GM23338 (cell line): ENCODE measurements at places on chromosomes 2 and 18.

DNA sequence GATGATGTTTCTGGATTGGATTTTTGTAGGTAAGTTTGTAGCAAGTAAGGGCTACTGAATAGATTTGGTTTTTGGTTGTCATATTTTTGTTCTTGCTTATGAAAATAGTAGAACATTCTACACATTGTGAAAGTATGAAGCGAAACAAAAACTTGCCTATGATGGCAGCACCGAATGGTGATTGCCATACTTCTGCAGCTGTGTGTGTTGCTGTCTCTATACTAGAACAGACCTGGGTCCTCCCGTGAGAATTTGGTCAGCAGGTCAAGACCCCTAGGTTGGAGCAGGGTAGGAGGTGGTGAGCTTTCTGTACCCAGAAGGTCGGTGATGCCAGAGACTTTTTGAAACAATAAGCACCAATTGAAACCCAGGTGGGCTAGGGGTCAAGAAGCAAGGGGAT is 322.6 kb downstream of the PRKCE start:
- no peak for DNase-seq

GRCh38 chr2:157355618-157356017 is 30.0 kb upstream of the ERMN start:
- peak; percentile 28 for DNase-seq

GRCh38 chr2:119155633-119156032 is 2.9 kb downstream of the C1QL2 start:
- peak; percentile 96 for DNase-seq

DNA sequence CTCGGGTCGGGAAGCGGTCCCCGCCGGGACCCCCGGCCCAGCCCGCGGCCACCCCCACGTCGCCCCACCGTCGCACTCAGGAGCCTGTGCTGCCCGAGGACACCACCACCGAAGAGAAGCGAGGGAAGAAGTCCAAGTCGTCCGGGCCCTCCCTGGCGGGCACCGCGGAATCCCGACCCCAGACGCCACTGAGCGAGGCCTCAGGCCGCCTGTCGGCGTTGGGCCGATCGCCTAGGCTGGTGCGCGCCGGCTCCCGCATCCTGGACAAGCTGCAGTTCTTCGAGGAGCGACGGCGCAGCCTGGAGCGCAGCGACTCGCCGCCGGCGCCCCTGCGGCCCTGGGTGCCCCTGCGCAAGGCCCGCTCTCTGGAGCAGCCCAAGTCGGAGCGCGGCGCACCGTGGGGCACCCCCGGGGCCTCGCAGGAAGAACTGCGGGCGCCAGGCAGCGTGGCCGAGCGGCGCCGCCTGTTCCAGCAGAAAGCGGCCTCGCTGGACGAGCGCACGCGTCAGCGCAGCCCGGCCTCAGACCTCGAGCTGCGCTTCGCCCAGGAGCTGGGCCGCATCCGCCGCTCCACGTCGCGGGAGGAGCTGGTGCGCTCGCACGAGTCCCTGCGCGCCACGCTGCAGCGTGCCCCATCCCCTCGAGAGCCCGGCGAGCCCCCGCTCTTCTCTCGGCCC is 13.6 kb downstream of the SPEG start:
- DNase-seq = peak; percentile 80

DNA sequence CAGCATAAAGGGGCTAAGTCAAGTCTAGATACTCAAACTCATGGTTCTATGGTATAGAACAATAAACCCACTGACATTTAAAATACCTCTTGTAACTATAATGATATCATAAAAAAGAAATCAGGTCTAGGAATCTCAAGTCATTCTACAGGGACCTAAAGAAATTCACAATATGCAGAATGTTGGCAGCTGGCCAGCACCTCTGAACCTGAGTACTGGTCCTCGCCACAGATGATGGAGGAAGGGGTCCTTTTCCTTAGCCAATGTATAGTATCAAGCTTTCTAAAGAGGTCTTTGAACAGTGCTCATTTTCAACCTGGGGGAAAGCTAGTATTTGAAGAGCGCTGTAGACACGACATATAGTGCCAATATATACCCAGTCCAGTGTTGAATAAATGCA is 108.4 kb upstream of the ITGB6 start:
- no peak for DNase-seq

DNA sequence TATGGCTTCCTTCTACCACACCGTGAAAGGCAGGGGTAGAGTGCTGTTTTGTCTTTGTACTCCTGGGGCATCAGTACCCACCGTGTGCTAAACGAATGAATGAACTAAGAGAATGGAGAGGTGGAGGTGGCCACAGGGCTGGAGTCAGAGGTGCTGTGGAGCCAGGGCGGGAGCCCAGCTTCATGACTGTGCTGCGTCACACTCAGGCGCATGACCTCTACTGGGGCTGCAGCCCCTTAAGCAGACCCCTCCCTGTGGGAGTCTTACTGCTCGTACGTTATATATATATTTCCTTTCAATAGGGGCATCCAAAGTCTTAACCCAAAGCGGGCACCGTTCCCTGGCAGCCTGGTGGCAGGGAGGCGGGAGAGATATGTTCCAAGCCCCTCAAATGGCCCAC is 18.0 kb upstream of the LBH start:
- no peak for DNase-seq

DNA sequence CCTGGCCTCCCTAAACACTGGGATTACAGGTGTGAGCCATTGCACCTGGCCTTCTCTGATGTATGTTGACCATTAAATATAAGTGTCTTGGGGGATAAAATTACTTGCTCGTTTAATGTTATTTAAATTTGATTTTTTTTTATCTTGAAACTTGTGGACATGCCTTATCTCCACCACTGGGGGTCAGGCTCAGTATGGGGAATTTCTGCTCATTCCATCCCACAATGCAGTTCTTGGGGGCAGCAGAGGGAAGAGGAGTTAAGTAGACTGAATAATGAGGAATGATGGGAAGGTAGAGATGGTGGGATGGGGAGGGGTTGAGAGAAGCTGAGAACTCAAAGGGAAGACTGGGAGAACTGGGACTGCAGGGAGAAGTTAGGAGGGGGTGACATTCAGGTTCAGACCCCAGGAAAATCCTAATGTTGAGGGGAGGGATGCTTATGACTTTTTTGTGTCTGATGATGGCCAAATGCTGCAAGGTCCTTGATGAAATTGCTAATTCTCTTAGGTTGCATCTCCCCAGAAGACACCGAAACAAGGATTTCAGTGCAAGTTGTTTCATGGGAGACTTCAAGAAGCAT is 174.2 kb downstream of the MIB1 start:
- peak; percentile 85 for DNase-seq

- DNase-seq = no peak
Measured at GRCh38 chr2:120161190-120161589, 62.0 kb downstream of the TMEM185B start.

DNA sequence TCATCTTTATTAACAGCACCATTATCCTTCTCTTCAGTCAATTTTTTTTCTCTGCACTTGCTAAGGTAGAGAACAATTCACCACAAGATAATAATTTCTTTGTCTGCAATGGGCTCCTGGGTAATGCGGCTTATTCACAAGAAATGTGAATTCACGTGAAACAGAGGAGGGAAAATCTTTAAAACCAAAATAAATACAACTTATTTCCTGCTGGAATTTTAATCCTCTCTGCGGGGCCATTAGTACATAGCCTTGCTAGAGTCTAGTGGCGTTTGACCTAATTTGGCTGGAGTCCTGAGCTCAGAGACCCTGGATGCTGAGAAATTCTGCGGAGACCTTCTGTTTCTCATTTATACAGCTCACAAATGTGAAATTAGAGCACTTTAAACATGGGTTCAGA is 319.3 kb upstream of the MMADHC start:
- peak; percentile 5 for DNase-seq

DNA sequence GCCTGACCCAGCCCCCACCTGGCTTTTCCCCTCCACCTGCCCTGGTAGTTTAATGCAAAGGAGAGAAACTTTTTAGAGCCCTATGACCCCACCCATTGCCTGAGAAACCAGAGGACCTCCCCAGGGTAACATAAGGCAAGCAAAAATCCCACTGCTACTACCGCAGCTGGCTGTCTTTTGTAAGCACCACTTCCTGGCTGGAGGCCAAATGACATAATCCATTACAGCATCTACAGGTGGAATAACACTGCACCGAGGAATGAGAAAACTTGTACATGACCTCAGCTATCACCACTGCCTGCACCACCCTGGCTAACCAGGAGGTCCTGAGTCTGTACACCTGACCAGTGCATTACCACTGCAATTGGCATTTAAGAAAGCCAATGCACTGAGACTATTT is 149.6 kb upstream of the GALNT5 start:
- DNase-seq = no peak

GRCh38 chr18:39421276-39421675 is 1855.7 kb upstream of the CELF4 start:
- no peak for DNase-seq

- DNase-seq = no peak
Measured at GRCh38 chr18:61852496-61852895, 40.3 kb downstream of the RNF152 start.

DNA sequence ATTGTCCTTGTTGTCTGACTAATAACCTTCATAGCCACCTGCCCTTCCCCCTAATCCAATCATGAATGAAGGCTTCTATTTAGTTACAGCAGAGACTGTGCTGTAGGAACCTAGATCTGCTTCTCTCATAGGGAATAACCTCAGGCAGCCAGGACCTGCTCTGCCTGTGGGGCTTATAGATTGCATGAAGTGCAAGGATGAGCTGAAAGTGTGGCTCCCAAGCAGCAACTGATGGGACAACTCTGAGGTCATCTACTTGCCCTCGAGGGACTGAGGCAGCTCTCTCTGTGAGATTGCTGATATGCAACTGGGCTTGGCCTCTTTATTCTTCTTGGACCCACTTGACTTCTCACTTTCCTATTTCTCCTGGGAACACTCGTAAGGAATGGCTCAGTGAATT is 23.8 kb upstream of the SLC38A11 start:
- no peak for DNase-seq

DNA sequence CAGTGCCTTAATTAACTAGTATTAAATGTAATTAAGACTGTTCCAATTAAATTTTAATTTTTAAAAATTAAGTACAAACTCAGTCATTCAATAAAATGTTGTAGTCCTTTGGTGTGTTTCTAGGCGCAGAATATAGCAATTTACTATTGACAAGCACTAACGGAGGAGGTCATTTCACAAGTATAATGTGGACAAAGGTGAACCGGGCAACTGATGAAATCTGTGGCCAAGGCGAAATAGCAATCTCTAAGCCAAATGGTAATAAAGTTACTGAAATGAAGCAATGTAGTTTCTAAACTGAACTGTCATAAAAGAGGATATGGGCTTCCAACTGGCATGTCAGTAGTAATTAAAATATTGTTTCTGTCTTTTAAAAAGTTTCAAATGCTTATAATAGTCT is 27.5 kb downstream of the FIGN start:
- no peak for DNase-seq

- no peak for DNase-seq
Measured at GRCh38 chr2:204776781-204777559, 231.7 kb downstream of the PARD3B start.

GRCh38 chr2:105874466-105874865 is 129.8 kb downstream of the NCK2 start:
- no peak for DNase-seq

DNA sequence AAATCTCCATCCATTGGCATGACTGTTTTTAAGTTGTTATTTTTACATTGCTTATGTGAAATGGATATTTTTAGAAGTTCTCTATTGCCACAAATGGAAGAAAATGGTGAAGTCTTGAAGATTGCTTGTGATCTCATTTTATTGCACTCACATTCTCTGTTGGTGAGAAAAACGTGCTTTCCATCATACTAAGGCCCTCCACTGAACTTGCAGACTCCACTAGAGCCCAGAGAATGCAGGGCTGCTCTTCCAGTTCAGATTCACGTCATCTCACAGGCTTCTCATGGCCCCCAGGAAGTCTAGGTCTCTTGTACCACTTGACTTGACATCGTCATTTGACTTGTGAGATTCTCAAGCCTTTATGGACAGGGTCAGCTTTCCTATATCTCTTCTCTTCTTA is 254.8 kb upstream of the COPS8 start:
- DNase-seq = no peak

DNA sequence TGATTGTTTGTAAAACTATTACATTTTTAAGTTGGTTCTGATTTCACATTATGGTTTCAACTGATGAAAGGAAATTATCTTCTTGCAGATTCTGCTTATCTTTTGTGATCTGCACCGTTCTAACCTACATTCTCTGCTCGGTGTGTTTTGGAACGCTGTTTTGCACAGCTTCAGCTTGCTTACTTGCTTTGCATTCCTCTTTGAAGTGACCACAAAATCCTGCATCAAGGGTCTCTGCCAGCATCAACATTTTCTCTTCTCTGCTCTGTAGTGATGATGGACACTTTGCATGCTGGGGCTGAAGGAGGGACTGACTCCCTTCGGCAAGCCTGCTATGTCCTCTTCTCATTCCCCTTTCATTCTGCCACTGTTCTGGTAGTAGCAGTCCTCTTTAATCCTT is 485.2 kb downstream of the FBXO15 start:
- DNase-seq = no peak

- no peak for DNase-seq
Measured at GRCh38 chr2:28300485-28301341, 91.9 kb upstream of the FOSL2 start.

DNA sequence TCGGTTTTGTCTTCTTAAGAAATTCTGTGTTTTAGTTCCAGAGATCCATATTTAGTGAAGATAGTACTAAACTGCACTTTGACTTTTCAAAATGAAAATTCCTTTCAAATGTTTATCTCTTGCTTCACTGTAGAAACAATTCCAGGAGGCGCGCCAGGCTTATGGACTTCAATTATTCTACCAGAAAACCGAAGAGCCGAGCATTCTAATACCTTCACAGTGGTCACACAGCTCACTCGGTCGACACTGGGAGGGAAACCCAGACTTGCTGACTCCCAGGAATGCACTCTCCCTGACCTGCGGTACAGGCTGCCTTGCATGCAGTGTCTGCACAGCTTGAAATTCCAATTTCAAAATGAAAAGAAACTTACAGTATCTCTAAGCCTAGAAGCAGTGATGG is 119.9 kb upstream of the PIEZO2 start:
- no peak for DNase-seq

- no peak for DNase-seq
Measured at GRCh38 chr2:71285706-71286105, 45.9 kb upstream of the ZNF638 start.

DNA sequence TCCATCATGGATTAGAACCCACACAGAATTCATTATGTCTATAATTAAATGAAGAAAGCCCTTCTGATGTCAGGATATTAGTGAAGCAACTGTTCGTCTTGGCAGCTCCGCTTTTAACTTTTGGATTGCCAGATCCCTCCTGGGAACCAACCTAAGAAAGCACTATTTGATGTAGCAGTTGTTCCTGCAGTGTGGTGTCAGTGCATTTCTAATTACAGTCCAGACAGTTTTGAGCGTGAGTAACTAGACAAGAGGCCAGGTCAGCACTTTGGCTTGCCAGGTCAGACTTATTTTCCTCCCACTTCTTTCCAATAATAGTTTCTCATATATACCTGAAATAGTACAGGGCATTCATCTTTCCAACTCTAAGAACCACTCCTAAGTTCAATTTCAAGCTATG is 13.8 kb downstream of the NRXN1 start:
- no peak for DNase-seq

GRCh38 chr2:236604575-236605344 is 35.1 kb downstream of the ACKR3 start:
- DNase-seq = peak; percentile 13

GRCh38 chr2:1656961-1657841 is 87.1 kb downstream of the PXDN start:
- DNase-seq = peak; percentile 40
